ENCODE measurements at places on chromosomes 13 and 19.
A peak's percentile ranks its signal among the peaks of the same experiment; 100 is the strongest.

DNA sequence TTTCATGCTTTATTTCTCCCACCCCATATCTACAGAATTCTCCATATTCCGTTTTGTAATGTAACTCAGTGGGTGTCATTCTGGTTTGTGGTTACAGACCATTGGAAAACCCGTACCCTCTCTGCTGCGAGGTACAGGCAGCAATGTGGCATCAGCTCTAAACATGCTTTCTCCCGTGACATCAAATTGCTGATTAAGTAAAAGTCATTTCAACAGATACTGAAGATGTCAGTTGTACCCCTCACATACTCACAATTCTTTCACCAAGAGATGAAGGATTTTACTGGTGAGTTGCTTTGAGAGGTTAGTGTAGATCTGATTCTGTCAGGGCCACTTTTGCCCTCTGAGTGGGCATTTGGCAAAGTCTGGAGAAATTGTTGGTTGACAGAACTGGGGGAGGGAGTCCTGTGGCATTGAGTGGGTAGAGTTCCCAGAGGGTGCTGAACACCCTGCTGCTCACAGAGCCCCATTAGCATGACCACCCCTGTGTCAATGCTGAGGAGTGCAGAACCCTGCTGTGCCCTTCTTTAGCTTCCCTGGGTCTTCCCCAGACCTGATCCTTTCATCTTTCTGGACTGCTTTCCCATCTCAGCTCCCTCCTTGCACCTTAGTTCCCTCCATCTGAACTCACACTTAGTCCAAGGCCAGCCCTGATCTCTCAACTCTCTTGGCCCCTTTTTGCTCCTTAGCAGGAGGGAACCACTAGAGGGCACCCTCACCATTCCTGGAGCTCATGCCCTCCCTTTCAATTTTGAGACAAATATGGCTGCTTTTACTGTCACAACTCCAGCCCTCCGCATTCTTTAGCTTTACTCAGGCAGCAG lies 39.9 kb upstream of the CEACAM8 start:
- DNase-seq, result no peak

- DNase-seq, result no peak
Measured at GRCh38 chr19:28426730-28427225, 786.2 kb downstream of the UQCRFS1 start.

- no peak for DNase-seq
Measured at GRCh38 chr13:47976325-47976724, 24.7 kb downstream of the SUCLA2 start.

- peak; percentile 88 for DNase-seq
Measured at GRCh38 chr19:49593233-49594113, 2.5 kb downstream of the PRR12 start.

DNA sequence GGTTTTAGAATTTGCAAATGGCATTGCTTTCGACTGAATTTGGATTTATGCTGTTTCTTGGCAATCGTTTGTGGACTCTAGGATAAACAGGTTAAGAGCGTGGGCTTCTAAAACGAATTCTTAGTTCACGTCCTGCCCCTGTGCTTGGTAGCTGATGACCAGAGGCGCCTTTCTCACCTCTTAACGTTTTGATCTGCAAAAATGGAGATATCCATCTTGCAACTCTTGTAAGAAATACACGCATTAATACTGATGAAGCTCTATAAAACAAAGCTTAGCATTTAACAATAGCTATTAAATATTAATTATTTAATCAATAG lies 580 bp upstream of the KATNAL1 start:
- DNase-seq, result no peak

- DNase-seq, result no peak
Measured at GRCh38 chr19:35871611-35872010, 3.2 kb downstream of the APLP1 start.

DNA sequence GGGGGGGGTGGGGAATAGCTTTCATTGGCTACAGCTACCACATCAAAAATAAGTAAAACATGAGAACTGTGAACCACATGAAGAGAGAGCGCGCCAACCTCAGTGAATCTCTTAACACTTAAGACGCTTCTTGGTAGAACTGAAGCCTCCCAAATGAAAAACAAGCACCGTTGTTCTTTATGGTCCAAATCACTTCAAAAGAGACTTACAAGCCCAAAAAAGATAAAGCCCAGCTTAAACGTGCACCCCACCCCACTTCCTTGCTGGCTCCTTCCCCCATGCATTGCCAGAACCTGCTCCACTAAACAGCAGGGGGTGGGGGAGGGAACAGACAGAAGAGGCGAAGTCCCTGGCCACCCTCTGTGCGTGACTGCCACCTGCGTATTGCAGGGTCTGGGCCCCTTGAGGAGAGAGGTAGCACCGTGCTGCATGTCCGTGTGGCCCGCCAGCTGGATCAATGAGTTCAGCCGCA lies 479.1 kb downstream of the FOXO1 start:
- no peak for DNase-seq

DNA sequence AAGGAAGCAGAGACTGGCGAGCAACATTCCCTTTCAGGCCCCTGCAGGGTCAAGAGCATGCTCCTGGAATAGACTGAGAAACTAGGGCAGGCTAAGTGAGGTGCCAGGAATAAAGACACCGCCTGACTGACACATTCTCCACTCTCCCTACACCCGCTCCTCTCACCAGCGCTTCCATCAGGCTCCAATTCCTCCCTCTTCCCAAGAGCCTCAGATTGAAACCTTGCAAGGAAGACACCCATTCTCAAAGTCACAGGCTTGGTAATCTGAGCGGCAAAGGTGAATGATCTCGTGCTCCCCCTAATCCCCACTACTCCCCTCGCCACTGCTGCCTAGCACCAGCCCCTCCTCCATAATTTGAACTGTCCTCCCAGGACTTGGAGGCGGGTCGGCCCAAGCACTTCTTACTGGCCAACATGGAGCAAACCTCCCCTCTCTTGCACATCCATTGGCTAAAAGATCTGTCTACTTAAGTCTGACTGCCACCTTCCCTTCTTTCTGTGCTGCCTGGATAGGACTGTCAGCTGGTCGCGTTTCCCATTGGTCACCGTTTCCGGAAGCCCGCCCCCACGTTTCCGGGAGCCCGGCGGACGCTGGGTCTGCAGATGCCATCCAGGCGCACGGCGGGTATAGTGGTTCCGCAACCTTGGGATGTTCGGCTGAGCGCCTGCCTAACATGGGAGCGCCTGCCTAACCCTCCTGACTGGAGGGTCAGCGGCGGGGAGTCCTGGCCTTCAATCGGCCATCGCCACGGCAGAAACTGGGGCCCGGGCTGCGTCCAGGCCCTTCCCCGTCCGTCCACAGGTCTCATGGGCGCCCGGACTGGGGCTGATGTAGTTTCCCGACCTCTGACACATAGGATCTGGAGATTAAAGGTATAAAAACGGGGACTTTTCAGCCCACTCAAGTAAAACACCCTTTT lies 33.6 kb downstream of the ZNF383 start:
- peak; percentile 98 for DNase-seq

- peak; percentile 28 for DNase-seq
Measured at GRCh38 chr19:48970923-48971395, 5.8 kb downstream of the FTL start.

- peak; percentile 95 for DNase-seq
Measured at GRCh38 chr13:91813253-91813652, 414.8 kb downstream of the GPC5 start.

- no peak for DNase-seq
Measured at GRCh38 chr19:58098682-58098998, 609 bp upstream of the ZSCAN18 start.

Data from SK-N-DZ (cell line).